ENCODE measurements at places on chromosomes 6 and 20. TPM values are rescaled to one million over a fixed set of nuclear protein-coding genes. Genes with fewer than 3 reads are reported as not detected.

DNA sequence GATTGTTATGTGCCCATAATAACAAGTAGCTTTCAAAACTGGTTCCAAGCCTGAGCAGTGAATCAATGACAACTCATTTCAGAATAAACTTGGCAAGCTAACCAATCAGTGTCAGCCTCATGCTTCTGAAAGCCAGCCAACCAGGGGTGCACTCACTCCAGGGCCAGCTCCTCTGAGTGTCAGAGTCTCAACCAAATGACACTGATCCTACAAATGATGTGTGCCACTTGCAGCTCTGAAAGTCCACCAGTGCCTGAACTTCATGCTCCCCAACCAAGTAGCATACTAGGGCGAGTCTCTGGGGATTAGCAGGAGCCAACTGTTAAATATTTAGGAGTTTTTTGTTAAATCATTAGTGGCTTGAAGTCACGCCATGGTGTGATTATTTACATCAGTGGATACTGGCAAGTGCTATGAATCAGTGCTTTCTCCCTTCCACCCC lies 4.5 kb downstream of the IYD start:
- DNase-seq = no peak
- no peaks in the 10 kb centered on the region for H3K4me1 ChIP-seq
- no peaks in the 10 kb centered on the region for H3K27me3 ChIP-seq
- no peak overlapping the region for H3K27ac ChIP-seq
- no peak overlapping the region for H3K4me3 ChIP-seq
- H3K36me3 ChIP-seq = no peaks in the 10 kb centered on the region

DNA sequence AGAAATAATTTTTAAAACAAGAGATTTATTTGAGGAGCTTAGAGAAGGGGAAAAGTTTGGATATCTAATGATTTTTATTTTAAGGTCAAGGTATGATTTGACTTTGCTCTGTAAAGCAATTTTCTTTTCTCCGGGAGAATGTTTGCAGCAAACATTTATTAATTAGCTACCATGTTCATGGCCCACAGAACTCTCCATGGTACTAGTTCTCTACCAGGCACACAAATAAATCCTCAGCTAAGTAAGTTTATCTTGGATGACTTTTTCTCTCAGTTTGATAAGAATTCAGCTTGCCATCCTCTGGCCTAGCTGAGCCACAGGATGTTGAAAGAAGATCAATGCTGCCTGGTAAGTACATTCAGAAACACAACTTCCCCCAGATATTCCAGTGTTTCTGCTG lies 94.3 kb downstream of the PHACTR3 start:
- no peaks in the 10 kb centered on the region for H3K4me1 ChIP-seq
- H3K4me3 ChIP-seq = no peak overlapping the region
- no peak for DNase-seq
- H3K36me3 ChIP-seq = no peaks in the 10 kb centered on the region
- H3K27ac ChIP-seq = no peak overlapping the region

DNA sequence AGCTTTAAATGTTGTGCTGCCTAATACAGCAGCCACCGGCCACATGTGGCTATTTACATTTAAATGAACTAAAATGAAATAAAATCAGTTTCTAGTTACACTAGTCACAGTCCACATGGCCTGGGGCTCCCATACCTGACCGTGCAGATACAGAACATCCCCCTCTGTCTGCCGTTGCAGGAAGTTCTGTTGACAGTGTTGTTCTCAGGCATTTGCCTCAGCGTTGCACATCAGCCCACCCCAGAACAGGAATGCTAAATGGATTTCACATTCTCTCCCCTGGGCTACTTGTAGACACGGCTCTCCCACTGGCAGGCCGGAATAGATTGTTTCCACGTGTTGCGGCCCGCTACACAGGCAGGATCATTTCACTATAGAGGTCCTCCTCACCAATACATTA lies 26.3 kb downstream of the JAG1 start:
- H3K36me3 ChIP-seq = peaks cover 65% of the 10 kb centered on the region
- no peak overlapping the region for H3K4me3 ChIP-seq
- H3K27ac ChIP-seq = no peak overlapping the region
- H3K27me3 ChIP-seq = no peaks in the 10 kb centered on the region

LCA5 gene
- total RNA-seq = 2.6 TPM

GRCh38 chr6:157135691-157136090 lies 187.6 kb downstream of the TMEM242 start:
- H3K27ac ChIP-seq = no peak overlapping the region
- H3K4me1 ChIP-seq = no peaks in the 10 kb centered on the region
- H3K36me3 ChIP-seq = peaks cover 2% of the 10 kb centered on the region
- no peak for DNase-seq
- H3K27me3 ChIP-seq = no peaks in the 10 kb centered on the region

SCUBE3 gene
- 0.33 TPM for total RNA-seq

RSPO4 gene
- not detected for total RNA-seq

DNA sequence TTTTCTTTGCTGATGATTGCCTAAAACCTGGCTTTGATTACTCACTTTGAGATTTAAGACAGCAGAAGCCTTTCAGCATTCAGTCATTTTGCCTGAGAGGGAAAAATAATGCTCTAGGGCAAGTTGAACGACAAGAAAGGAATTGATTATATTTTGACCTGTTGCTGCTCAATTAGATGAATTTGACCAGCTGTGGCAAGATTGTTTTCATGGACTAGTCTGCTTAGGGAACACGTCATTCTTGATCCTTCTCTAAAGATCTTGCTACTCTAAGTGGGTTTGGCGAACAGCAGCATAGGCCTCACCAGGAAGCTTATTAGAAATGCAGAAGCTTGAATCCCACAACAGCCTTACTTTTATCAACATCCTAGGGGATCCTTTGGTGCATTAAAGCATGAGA lies 59.7 kb upstream of the PHACTR1 start:
- H3K4me3 ChIP-seq = no peak overlapping the region
- no peak overlapping the region for H3K27ac ChIP-seq
- no peaks in the 10 kb centered on the region for H3K36me3 ChIP-seq
- no peaks in the 10 kb centered on the region for H3K4me1 ChIP-seq
- DNase-seq = no peak
- no peaks in the 10 kb centered on the region for H3K27me3 ChIP-seq

- H3K27ac ChIP-seq = no peak overlapping the region
- no peaks in the 10 kb centered on the region for H3K4me1 ChIP-seq
- H3K27me3 ChIP-seq = no peaks in the 10 kb centered on the region
- peak; percentile 16 for DNase-seq
- no peak overlapping the region for H3K4me3 ChIP-seq
Measured at GRCh38 chr6:130843575-130844320, 16.5 kb downstream of the SMLR1 start.

Measured in body of pancreas (tissue), 4 donors.